Retinal pigment epithelial cell (primary cell): ENCODE measurements at places on chromosomes 4 and X.

DNA sequence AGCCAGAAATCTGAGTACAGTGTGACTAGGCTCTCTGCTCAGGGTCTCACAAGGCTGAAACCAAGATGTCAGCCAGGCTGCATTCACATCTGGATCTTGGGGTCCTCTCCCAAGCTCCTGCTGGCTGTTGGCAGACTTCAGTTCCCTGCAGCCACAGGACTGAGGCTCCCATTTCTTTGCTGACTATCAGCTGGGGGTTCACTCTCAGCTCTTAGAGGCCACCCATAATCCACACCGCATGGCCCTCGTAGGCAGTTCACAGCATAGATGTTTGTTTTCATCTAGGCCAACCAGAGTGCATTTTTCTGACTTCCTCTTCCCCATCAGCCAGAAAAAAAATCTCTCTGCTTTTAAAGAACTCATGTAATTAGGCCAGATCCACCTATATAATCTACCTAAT is 8.2 kb upstream of the WDR44 start:
- no peak for DNase-seq

GRCh38 chr4:41359422-41359775 is 102.7 kb downstream of the UCHL1 start:
- DNase-seq = no peak

DNA sequence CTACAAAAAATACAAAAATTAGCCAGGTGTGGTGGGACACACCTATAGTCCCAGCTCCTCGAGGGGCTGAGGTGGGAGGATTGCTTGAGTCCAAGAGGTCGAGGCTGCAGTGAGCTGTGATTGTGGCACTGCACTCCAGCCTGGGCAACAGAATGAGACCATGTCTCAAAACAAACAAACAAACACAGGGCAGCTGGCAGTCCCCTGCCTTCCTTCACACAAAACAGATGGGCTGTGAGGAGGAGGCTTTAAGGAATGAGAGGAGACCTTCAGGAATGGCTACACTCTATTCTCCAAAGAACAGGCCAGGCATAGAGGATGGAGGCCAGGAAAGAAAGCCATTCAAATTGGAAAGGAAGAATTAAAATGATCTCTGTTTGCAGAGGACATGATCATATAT is 65.6 kb upstream of the MAML3 start:
- DNase-seq = no peak

GRCh38 chr4:184275766-184276165 is 58.1 kb upstream of the ENPP6 start:
- no peak for DNase-seq

- DNase-seq = no peak
These were observed 11.9 kb downstream of the USP11 start for GRCh38 chrX:47244676-47245075.

DNA sequence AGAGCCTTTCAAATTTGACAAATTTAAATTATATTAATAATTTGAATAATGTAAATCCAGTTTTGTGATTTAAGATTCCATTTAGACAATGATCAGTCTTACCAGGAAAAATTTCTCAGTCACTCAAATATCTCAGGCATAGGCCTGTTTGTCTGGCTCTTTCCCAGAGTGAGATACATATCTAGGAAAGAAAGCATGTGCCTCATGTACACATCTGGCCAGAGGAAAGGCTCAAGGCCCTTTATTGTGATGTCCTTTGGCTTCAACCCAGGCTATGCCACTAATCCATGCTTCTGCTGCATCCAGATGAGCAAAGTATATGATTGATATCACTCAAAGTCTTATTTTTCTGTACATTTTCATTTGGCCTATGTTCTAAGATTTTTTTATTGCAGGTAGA is 473.3 kb upstream of the ADGRL3 start:
- DNase-seq = no peak

GRCh38 chr4:156496797-156497196 is 474.8 kb downstream of the PDGFC start:
- DNase-seq = no peak

- no peak for DNase-seq
These were observed 37.7 kb upstream of the PLAC1 start for GRCh38 chrX:134695999-134696398.

DNA sequence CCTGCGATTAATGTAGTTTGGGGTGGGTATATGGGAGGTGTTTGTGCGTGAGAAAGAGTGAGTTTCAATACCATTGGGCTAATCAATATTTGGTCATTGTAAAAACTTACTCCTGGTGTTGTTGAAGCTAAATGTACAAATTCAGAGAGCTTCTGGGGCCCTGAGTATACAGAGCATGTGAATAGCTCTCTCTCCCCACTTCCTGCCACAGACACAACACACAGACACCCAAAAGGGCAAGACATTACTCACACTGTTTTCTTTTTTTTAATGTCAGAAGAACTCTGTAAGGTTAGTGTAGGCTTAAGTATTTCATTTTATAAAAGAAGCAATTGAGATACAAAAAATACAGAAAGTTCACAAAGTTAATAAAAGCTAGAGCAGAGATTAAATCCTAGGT is 151.3 kb upstream of the KCNIP4 start:
- no peak for DNase-seq

- no peak for DNase-seq
These were observed 39.8 kb downstream of the AFF1 start for GRCh38 chr4:86974551-86974994.

- peak; percentile 17 for DNase-seq
These were observed 22.1 kb downstream of the YIPF7 start for GRCh38 chr4:44629280-44629866.

DNA sequence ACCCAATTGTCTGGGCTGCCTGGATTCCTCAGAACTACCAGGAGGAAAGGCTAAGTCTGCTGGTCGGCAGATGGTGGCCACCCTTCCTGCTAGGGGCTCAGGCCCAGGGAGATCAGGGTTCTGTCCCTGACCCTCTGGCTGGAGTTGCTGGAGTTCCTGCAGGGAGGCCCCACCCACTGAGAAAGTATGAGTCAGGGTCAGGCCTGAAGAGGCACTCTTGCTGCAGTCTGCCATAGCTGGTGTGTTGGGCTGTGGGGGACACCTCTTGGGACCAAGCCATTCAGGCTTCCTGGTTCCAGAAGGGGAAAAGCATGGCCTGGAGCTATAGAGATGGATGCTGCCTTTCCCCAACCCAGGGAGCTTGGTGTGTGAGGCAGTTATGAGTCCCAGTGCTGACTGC is 40.4 kb upstream of the PCDH18 start:
- DNase-seq = no peak
